ENCODE measurements at places on chromosomes 2 and 18. TPM values are rescaled to one million over a fixed set of nuclear protein-coding genes. Genes with fewer than 3 reads are reported as not detected.

Gene TUBA4B
- total RNA-seq: not detected

GRCh38 chr2:73822276-73822675 lies 6.5 kb upstream of the STAMBP start:
- H3K4me3 ChIP-seq: no peak overlapping the region
- no peaks in the 10 kb centered on the region for H3K36me3 ChIP-seq
- peak overlapping the region; percentile 79 for H3K27ac ChIP-seq
- DNase-seq: peak; percentile 62
- H3K4me1 ChIP-seq: peaks cover 33% of the 10 kb centered on the region

Gene VWC2L
- not detected for total RNA-seq

GRCh38 chr2:79876430-79876829 lies 363.6 kb downstream of the CTNNA2 start:
- DNase-seq: no peak
- no peaks in the 10 kb centered on the region for H3K27me3 ChIP-seq
- no peak overlapping the region for H3K4me3 ChIP-seq
- H3K27ac ChIP-seq: no peak overlapping the region
- H3K36me3 ChIP-seq: no peaks in the 10 kb centered on the region

- H3K27me3 ChIP-seq: no peaks in the 10 kb centered on the region
- H3K36me3 ChIP-seq: peaks cover 39% of the 10 kb centered on the region
- H3K27ac ChIP-seq: no peak overlapping the region
- no peaks in the 10 kb centered on the region for H3K4me1 ChIP-seq
Observed at GRCh38 chr18:74521068-74521725, 13.1 kb upstream of the CNDP1 start.

DNA sequence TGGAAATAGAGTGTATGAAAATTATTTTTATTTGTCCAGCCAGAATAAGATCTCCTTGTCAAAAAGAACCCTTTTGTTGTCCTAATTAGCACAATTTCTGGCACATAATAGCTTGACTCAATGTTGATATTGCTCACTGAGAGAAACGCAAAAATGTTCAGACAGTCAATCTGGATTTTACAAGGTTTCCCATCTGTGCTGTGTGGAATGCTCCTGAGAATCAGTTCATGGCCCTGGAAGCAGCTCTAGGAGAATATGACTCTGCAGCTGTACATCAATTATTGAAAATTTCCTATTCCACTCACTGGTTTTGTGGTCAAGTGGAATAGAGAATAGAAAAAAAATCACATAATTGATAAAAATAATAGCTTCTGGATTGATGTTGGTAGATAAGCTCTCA lies 1582.9 kb upstream of the NXPH2 start:
- DNase-seq: no peak
- no peaks in the 10 kb centered on the region for H3K36me3 ChIP-seq
- no peak overlapping the region for H3K4me3 ChIP-seq
- no peak overlapping the region for H3K27ac ChIP-seq
- no peaks in the 10 kb centered on the region for H3K4me1 ChIP-seq

- no peaks in the 10 kb centered on the region for H3K27me3 ChIP-seq
- no peak overlapping the region for H3K27ac ChIP-seq
Observed at GRCh38 chr2:44778671-44779476, 162.6 kb upstream of the SIX3 start.

- no peak overlapping the region for H3K27ac ChIP-seq
- H3K36me3 ChIP-seq: no peaks in the 10 kb centered on the region
- no peak for DNase-seq
- no peaks in the 10 kb centered on the region for H3K27me3 ChIP-seq
- no peaks in the 10 kb centered on the region for H3K4me1 ChIP-seq
Observed at GRCh38 chr2:36781907-36782720, 85.6 kb downstream of the VIT start.

Gene CPO
- not detected for total RNA-seq

Gene NDUFAF7
- 18.2 TPM for total RNA-seq

DNA sequence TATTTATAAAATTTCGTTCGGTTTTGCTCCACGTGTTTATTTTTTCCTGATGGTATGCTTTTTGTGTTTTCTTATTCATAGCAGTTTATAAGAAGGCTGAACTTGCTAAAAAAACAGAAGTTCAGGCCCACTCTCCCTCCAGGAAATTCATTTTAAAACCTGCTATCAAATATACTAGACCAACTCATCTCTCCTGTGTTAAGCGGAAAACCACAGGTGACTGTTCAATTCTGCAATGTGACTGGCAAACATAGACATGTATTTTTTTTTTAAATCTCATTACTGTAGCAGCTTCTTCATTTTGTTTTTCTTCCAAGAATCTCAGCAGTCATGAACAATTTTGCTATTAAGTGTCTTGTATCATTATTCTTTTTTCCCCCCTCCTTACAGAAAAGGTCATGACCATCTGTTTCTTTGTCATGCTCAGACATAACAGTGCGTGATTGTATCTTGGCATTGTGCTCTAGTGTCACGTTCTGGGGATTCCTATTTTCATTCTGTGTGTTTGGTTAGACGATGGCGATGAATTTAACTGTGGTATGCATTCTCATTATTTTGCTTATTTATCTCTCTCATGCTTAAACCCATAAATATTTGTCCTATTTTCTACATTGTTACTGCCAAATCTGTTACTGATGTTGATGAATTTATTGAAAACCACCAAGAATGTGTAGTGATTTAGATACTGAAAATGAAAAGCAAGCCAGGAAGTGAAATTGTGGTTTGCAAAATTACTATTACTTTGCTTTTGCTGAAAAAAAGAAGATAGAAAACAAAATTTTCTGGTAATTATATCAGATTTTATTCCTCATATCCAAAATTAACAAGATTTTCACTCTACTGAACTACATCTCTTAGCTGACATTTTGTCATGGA lies 74.6 kb upstream of the UNC80 start:
- no peak overlapping the region for H3K27ac ChIP-seq
- no peaks in the 10 kb centered on the region for H3K27me3 ChIP-seq
- H3K36me3 ChIP-seq: no peaks in the 10 kb centered on the region
- H3K4me3 ChIP-seq: no peak overlapping the region

DNA sequence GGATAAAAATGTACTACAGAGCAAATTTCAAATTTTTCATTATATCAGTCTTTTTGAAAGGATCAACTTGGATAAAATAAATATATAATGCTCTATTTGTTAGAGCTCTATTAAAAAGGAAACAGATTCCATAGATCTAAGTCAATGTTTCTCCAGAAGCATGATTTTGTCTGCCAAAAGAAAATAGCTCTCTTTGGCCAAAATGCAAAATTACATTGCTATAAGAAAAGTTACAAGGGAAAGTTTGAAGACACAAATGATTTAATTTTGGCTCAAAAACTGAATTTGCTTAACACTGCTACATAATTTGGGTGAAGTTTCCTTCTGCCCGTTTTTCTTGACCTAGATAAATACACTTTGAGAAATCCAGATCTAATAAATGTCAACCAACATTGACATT lies 15.7 kb downstream of the C2orf69 start:
- H3K4me1 ChIP-seq: peaks cover 12% of the 10 kb centered on the region
- H3K27me3 ChIP-seq: no peaks in the 10 kb centered on the region
- no peak overlapping the region for H3K4me3 ChIP-seq
- H3K36me3 ChIP-seq: peaks cover 22% of the 10 kb centered on the region
- no peak for DNase-seq

GRCh38 chr2:2400286-2401038 lies 69.4 kb upstream of the MYT1L start:
- H3K4me1 ChIP-seq: no peaks in the 10 kb centered on the region
- H3K36me3 ChIP-seq: no peaks in the 10 kb centered on the region
- H3K27ac ChIP-seq: no peak overlapping the region
- peaks cover 7% of the 10 kb centered on the region for H3K27me3 ChIP-seq
- no peak overlapping the region for H3K4me3 ChIP-seq
